Activated T-cell treated with anti-CD3 and anti-CD28 coated beads for 4 hours (primary cell): ENCODE measurements at places on chromosomes 6 and 20.

GRCh38 chr6:10976571-10976970 lies 67.5 kb downstream of the ELOVL2 start:
- DNase-seq, result no peak

DNA sequence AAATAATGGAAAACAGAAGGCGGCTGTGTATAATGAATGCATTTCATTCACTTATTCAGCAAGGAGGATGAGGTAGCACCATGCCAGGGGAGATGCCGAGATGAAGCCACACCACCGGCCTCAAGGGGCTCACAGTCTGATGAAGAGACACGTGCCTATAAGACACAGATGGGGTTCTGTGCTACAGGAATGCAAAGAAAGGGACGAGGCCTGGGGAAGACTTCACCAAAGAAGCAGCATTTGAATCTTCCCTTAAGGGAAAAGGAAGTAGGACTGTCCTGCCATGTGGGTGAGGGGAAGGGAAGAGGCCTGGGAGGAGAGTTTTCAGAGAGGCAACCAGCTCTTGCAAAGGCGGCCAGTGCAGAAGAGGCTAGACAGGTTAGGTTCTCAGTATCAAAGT lies 98.9 kb downstream of the PSMG4 start:
- DNase-seq, result no peak

GRCh38 chr6:147793871-147794643 lies 285.6 kb downstream of the SAMD5 start:
- DNase-seq, result no peak

DNA sequence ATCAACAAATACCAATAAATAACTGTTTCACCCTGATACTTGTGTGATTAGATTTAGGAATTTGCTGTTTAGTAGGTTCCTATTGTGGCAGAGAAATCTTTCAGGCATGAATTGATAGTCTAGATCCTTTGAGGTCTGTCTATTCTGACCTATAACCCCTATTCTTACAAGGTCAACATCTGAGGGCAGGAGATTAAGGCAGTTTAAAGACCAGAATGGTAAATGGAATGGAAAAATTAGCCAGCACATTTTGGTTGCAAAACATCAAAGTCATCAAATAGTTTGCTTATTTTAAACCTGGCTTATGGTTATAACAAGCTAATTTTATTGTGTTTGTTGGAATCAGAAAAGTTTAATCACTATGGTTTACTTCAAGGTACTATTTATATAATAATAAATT lies 78.4 kb downstream of the LIN28B start:
- no peak for DNase-seq

DNA sequence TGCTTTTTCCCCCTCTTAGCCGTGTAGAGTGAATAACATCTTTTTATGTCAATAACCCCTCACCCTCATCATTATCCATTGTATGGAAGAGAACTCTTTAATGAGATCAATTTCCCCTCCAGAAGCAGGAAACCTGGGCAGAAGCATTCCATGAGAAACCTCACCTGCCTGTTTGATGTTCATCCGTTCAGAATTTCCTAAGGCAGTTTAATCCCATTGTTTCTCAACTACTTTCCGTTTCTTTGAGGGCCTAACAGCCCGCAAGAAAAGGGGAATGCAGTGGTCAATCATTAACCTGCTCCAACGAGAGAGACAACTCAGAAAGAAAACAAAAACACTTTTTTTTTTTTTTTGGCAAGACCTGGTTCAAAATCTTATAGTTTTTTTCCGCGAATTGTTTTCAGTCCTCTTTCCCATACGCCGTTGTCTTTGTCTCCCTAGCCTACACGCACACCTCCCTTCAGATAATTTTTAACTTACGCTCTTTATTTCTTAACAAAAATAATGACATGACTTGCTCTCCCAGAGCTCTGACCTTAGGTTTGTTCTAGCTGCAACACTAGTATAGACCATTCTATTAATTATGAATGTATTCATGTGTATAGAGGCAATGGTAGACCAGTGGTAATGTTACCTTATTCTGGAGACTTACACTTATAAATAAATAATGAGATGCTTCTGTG lies 25.6 kb upstream of the ID4 start:
- no peak for DNase-seq

- no peak for DNase-seq
These were observed 34.6 kb upstream of the PNPLA1 start for GRCh38 chr6:36235309-36235708.
